Fibroblast of villous mesenchyme (primary cell): ENCODE measurements at places on chromosomes 11 and 22. TPM values are rescaled to one million over a fixed set of nuclear protein-coding genes. Genes with fewer than 3 reads are reported as not detected.

The IL18 gene
- total RNA-seq, result 1.6 and 2.2 TPM in 2 replicates

DNA sequence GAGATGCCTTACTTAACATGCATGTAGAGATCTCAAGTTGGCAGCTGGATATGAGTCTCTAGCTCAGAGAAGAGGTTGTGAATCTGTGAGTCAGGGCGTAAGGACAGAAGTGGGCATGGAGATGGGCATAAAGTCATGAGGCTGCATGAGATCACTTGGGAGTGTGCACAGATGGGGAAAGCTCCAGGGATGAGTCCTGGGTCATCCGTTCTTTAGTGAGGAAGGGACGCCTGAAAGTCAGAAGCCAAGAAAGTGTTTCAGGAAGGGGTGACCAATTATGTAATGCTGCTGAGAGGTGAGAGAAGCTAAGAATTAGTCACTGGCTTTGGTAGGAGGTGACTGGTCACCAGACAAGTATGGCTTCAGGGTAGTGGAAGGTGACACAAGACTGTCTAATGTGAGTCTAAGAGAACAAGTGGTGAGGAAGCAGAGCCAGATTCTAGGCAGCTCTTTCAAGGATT, 6.7 kb downstream of the ACP2 start:
- DNase-seq, result no peak

- DNase-seq, result peak; percentile 8
These were observed 48.3 kb upstream of the PAK1 start for GRCh38 chr11:77522215-77522614.

GRCh38 chr11:133905677-133906156, 51.1 kb downstream of the IGSF9B start:
- no peak for DNase-seq

DNA sequence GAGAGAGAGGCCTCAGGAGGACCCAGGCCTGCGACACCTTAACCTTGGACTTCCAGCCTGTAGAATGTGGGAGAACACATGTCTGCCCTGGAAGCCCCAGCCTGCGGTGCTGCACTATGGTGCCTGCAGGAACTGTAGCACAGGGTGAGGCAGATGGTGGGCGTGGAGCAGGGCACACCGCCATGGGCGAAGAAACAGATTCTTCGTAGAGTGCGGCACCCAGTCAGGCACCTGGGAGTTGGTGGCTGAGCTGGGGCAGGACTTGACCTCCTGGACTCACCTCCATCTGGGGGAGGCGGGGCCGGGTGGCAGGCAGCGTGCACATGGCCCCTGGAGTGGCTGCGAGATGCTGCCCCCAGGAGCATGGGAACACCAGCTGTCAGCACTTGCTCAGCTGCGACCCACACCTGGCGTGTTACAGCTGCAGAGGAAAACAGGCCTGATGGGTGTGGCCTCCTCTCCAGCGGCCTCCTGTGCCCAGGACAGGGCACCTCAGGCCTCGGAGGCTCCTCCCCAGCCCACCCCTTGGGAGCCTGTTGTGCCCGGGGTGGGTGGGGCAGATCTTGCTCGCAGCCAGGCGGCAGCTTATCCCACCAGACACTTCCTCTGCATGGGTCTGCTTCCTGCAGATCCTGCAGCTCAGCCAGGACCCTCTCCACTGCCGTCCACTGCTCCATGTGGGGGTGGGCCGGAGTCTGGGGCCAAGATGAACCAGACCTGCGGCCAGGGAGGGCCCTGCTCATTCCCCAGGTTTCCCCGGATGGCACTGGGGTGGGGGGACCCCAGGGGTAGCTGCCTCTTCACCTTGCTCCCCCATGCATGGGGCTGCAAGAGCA, 80.4 kb downstream of the MYEOV start:
- no peak for DNase-seq

DNA sequence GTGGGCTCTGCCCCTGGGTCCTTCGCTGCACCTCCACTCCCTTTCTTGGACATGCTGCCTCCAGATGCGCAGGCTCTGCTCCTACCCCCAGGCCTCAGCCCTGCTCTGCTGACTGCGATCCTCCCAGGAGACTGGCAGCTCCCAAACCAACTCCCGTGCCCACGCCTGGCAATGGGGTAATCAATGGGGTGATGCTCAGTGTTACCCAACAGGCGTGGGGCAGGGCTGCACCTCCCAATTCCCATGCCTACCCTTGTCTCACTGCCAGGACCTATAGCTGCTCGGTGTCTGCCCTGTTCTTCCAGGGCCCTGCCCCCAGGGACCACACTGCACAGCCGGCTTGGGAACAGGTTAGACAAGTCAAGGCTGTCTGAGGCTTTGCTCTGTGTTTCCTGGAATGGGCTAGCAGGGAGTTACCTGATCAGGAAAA, at the start of gene ALDH3B2:
Gene ALDH3B2, minus strand, starts transcription at position 182 of the 430 bp plus-strand sequence. CDS start 7,688 bp downstream, outside the sequence.
- DNase-seq, result no peak

- DNase-seq, result no peak
These were observed 8.1 kb downstream of the APIP start for GRCh38 chr11:34907934-34908593.

GRCh38 chr11:6319704-6320410, 444 bp downstream of the CAVIN3 start:
- peak; percentile 97 for DNase-seq

DNA sequence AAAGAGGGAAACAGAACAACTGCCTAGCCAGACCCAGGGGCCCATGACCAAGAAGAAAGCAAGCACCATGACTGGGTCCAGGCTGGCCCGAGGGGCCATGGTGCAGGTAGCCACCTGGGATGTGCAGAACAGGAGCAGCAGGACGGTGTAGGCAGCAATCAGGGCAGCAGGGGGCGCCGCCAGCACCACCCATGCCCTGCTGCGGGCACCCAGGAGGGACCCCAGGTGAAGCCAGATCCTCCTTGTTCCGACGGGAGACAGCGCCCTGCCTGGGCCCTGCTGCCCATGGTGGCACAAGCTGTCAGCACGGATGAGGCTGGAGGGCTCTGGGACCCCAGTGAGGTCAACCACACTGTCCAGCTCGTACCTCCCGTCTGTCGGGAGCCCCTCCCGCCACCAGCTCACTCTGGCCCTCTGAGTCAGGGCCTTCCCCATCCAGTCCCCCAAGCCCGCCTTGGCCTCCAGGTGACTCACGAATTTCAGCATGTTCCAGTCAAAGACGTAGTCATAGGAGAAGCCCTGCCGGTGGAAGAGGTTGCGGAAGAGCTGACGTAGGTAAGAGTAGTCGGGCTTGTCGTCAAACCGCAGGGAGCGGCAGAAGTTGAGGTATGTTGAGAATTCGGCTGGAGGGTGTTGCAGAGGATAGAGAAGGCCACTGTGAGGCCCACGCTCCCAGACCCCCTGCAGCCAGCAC, 18.8 kb downstream of the CSNK1E start:
- peak; percentile 79 for DNase-seq

DNA sequence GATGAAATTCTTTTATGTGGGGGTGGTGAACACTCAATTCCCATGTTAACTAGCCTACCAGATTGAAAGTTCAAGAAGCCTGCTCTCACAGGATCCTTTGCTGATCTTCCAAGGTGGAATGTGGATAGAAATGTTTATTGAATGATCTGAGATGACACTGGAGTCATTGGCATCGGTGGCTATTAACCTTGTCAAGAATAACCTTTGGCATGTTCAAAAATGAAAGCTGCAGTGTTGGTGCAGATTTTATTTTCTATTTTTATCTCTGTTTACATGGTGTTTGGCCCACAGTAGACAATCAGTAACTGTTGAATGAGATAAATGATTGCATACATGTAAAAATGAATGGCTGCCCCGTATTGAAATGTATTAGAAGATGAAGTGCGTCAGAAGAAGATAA, 19.0 kb downstream of the MCAM start:
- DNase-seq, result no peak

DNA sequence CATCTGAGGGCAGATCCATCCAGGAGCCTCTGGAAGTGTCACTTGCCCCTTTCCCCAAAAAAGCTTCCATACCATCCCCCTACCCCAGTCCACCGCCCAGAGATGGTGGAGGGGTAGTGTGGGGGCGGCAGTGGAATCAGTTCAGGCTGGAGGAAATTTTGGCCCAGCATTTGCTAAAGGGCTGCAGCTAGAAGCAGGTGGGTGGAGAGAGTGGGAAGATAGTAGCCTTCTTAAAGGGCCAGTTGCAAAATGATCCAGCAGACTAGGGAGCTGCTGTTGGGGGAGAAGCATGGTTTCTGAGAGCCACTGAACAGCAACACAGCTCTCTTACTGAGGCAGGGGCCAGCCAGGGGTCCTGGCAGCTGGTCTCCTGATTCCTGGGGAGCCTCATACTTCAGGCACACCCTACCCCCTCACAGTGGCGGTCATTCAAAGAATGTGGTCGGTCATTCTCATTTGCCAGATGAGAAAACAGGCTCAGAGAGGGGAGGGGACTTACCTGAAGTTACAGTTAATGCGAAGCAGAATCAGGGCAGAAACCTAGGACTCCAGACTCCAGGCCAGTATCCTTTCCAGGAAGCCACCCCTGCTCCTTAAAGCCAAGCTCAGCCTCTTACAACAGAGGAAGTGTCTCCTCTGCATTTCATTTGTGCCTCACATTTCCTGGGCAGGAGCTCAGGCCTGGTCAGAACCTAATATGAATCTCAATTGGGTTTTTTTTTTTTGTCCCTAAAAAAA, 5.4 kb downstream of the SEC14L2 start:
- no peak for DNase-seq

- no peak for DNase-seq
These were observed 29.3 kb downstream of the CLPB start for GRCh38 chr11:72405009-72405408.

DNA sequence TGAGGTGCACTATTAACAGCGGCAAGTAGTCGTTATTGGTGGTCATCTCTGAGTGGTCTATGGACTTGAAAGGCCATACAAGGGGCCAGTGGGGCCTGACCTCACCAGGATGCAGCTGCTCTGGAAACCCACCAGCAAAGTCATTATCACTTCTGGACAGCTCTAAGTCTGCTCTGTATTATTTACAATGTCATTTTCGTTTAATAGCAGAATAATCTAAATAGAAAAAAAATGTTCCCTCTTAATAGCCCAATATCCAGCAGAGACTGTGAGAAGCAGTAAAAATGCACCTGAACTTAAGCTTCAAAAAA, 85.0 kb upstream of the EED start:
- DNase-seq, result no peak
